ENCODE measurements at places on chromosomes 1 and 21.

GRCh38 chr1:227914801-227915563 is 32.8 kb downstream of the WNT9A start:
- no peak for DNase-seq

GRCh38 chr1:58500043-58500442 is 46.5 kb downstream of the OMA1 start:
- no peak for DNase-seq

GRCh38 chr1:244214009-244214967 is 163.2 kb downstream of the ZBTB18 start:
- no peak for DNase-seq

DNA sequence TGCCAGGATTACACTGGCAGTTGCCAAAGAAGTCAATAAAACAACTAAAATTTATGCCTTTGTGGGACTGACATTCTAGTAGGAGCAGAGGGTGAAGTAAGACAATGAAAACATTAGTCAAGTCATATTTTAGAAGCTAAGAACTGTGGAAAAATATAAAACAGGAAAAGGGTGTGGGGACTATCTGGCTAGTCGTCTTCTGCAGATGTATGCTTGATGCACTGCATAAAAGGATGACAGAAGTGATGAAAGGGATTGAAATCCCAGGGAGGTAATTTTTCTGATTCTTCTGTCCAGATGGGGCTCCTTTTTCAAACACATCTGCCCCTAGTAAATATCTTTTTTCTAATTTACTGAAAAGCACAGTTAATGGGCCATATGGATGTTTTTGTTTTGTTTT is 706.3 kb downstream of the ADGRL2 start:
- DNase-seq, result no peak

DNA sequence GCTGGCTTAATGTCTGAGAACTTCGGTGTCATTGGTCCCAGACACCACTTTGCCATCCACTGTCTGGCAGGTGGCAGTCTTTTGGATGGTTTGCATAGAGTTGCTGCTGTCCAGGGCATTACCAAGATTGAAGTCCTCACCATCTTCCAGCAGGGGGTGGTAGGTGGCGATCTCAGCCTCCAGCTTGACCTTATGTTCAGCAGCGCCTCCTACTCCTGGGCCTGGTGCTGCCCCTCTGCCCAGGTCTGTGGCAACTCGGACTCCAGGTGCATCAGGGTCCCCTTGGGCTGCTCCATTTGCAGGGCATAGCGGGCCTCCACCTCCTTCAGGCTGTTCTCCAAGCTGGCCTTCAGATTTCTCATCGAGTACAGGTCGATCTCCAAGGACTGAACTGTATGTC is 573.3 kb upstream of the NCAM2 start:
- DNase-seq, result no peak

- DNase-seq, result no peak
Measured at GRCh38 chr1:203273869-203274602, 31.3 kb upstream of the BTG2 start.

DNA sequence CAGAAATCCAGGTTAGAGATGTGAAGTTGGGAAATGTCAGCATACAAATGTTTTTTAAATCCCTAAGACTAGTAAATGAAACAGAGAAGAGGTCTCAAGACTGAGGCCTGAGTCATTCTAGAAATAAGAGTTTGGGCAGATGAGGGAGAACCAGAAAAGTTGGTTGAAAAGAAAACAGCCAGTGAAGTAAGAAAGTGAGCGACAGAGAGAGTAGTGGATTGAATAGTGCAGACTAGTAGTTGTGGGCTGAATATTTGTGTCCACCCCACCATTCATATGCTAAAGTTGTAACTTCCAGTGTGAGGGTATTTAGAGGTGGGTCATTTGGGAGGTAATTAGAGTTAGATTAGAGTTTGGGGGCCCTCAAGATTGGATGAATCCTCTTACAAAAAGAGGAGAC is 889.2 kb downstream of the TTLL7 start:
- no peak for DNase-seq

DNA sequence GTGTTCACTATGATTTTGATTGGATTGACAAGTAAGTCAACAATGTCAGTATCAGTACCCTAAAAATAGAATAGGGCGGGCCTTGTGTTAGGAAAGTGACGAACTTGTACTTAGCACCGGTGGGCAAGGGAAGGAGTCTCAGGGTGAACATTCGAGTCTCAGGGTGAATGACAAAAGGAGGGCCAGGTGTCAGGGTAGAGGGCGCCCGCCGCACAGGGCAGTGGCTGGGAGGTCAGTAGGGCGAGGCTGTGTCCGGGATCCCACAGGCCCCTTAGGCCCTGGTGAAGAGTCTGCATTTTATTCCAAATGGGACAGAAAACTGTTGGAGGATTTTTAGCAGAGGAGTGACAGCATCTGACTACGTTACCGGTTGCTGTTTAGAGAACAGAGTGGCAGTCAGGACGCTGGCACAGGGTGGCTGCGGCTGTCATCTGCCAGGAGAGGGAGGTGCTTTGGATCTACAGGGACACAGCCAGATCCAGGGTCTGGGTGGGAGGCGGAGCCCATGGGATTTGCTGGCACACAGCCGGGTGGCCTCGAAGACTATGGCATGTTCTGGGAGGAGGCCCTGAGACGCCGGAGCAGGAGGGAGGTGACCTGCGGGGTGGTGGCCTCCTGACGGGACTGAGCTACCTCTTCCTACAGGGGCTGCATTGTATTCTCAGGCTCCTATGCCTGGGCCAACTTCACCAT is 11.0 kb downstream of the AGTRAP start:
- DNase-seq, result no peak

- DNase-seq, result no peak
Measured at GRCh38 chr1:216303690-216304089, 119.6 kb downstream of the USH2A start.

- peak; percentile 83 for DNase-seq
Measured at GRCh38 chr1:232620356-232620969, 9.5 kb downstream of the SIPA1L2 start.

GRCh38 chr1:2974701-2975301 is 46.5 kb upstream of the ACTRT2 start:
- DNase-seq, result no peak

DNA sequence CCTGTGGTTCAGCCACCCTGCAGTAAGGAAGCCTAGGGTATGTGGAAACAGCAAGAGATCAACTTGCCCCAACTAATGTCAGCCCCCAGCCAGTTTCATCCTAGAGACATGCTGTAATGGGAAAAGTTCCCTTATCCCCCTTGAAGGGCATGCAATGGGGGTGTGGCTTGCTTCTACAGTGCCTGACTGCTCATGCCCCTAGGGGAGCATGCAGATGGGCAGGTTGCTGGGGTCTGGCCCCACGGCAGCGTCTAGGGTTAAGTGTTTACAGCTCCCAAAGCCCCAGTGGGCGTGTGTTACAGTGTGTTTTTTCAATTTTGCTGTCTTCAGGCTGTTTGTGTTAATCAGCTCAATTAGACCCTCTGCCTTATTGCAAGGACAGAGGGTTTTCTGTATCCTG is 1105.9 kb downstream of the AMY1C start:
- no peak for DNase-seq

GRCh38 chr21:42621819-42622177 is 31.6 kb upstream of the PDE9A start:
- DNase-seq, result no peak

DNA sequence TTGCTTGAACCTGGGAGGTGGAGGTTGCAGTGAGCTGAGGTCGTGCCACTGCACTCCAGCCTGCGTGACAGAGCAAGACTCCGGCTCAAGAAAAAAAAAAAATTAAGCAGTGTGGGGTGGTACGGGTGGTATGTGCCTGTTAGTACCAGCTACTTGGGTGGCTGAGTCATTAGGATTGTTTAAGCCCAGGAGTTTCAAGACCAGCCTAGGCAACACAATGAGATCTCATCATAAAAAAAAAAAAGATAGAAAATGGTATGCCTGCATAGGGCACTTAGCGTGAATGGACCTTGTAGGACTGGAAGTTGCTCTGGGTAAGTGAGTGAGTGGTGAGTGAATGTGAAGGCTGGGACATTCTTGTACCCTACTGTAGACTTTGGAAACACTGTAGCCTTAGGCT is 37.0 kb downstream of the TBCE start:
- no peak for DNase-seq

DNA sequence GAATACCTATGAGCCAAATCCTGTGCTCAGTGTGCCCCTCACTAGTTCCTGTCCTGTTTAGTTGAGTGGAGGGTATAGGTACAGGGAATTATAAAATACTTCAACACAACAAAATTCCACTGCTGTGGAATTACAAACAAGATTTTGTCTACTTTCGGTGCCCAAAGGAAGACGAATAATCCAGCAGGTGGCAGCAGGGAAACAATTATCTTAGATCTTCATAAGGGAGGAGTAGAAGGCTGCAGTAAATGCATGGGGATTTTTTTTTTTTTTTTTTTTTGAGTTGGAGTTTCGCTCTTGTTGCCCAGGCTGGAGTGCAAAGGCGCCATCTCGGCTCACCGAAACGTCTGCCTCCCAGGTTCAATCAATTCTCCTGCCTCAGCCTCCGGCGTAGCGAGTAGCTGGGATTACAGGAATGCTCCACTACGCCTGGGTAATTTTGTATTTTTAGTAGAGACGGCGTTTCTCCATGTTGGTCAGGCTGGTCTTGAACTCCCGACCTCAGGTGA is 2.0 kb upstream of the PIP5K1A start:
- DNase-seq, result peak; percentile 53

DNA sequence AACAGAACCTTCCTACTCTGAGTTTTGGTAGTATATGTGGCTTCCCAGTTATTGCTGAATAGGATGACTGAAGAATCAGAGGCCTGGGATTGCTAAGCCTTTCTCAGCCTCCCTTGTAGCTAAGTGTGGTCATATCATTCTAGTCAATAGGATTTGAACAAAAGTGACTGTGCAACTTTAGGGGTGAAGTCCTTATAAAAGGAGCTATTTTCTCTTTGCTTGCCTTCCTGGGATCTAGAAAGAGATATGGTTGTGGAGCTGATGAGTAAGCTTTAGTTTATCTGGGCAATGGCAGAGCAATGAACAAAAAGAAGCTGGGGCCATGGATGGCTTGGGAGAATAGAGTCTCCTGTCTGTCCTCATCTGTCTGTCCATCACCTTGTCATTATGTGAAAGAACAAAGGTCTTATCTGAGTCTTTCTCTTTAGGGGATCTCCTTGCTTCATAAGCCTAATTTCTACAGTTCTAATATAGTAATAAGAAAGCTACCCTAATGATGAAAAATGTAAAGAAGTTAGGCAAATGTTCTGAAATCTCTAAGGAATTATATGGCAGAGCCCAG is 91.5 kb downstream of the TENT5C start:
- DNase-seq, result no peak

GRCh38 chr1:117061986-117062415 is 1.9 kb downstream of the TTF2 start:
- DNase-seq, result no peak

- DNase-seq, result no peak
Measured at GRCh38 chr1:63935143-63935542, 161.3 kb downstream of the ROR1 start.
